ENCODE measurements at places on chromosomes 12 and 14.
A peak's percentile ranks its signal among the peaks of the same experiment; 100 is the strongest.

- no peak for DNase-seq
Measured at GRCh38 chr14:103536693-103537092, 7.7 kb downstream of the TRMT61A start.

DNA sequence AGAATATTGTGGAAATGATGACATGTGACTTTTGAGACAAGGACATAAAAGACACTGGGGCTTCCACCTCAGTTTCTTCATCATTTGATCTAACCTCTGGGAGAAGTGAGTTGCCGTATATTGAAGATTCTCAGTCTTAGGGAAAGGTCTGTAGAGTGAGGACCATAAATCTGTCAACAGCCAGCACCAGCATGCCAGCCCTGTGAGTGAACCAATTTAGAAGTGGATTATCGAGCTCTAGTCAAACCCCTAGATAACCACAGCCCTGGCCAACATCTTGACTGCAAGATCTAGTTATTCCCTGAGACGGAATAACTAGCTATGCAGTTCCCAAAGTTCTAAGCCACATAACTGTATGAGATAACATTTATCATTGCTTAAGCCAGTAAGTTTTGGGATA is 108.8 kb upstream of the PTPRR start:
- no peak for DNase-seq

- DNase-seq, result peak; percentile 73
Measured at GRCh38 chr14:69152181-69152901, 578 bp downstream of the DCAF5 start.

- no peak for DNase-seq
Measured at GRCh38 chr14:87995500-87996290, 2.7 kb upstream of the GALC start.

DNA sequence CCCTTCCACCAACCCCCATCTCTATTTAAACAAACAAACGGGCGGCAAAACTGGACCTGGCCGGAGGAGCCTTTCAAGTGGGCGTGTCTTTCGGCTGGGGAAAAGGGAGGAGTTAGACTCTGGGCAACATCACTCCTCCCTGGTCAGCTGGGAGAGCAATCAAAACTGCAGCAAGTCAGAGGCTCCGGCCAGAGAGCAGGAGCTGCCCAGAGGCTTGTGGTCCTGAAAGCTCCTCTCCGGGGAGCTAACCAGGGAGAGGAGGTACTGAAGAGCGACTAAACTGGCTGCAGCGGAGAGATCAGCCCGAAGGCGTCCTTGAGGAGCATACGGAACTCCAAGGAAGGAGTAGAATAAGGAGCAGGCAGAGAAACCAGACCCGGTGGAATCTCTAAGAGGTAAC is at the start of gene NEUROD4:
NEUROD4 (plus strand) TSS at position 191 of the 400 bp plus-strand sequence. CDS start 6,466 bp downstream, outside the sequence.
- peak; percentile 17 for DNase-seq

GRCh38 chr12:55707841-55708694 is at the start of gene ITGA7:
ITGA7 (minus strand) TSS chr12:55707904; CDS start chr12:55707682, 222 bp downstream.
- peak; percentile 65 for DNase-seq

DNA sequence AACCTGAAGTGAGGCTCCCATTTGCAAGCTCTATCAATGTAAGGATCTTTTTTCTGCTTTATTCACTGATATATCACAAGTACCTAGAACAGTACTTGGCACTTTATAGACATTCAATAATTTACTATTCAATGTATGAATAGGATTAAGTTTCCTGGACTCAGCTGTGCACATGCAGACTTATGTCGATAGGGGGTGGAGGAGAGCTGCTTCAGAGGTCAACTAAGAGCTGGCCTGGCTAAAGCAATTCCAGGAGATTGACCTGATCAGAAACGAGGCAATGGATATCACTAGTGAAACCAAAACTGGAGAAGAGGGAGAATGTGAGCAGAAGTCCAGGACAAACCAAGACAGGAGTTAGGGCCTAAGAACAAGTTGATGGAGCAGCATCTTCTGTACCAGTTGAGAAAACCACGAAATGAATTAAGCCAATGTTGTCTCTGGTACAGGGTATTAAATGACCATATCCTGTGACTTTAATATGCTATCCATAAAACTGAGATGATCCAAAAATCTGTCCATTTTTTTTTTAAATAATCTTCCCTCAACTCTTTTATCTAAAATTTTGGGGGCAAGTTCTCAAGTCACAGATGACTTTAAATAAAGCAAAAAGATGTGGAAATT is 169.2 kb downstream of the PIK3C2G start:
- no peak for DNase-seq

DNA sequence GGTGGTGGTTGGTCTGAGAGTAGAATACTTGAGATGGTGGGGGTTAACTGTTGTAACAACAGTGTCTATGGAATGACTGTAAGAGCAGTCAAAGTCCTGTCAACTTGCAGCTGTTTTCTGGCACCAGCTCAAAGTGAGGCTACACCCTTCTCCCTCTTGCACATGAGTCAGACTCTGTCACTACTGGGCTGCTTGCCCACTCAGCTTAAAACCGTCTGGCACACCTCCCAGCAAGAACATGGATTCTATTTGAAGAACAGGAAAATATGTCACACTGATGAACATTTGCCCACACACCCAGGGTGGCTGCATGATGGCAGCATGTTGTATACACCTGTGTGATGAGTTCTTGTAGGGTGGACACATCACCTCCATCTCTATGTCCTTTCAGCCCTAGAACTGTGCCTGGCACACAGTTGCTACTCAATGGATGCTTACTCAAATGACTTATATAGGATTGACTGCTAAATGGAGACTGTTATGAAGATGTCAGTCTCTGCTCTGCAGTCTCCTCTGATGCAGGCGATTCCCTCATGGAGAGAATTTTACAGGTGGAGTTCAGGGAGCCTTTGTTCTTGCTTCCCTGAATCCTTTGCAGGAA is 19.3 kb upstream of the SERPINA6 start:
- peak; percentile 8 for DNase-seq

Data from CD4-positive, alpha-beta T cell treated with Interleukin-12 subunit alpha and Interleukin-12 subunit beta, for 1 hour (primary cell).